ENCODE measurements at places on chromosomes 7 and 10.

DNA sequence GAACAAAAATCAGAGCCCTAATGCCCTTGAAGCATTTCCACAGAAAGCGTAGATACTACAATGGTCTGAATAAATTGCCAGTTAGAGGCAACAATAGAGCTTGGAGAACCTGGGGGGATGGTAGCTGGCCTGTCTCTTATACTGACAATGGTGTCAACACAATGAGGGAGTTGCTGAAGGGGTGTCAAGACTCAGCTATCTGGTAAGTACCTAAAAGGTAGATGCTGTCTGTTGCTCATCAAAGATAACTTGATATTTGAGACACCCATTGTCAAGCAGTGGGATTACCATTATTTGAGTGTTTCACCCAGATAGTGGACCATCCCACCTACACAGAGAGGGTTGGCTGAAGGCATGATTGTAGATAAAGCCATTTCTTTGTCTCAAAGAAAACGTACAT lies 72.8 kb downstream of the PDE1C start:
- no peak for DNase-seq

GRCh38 chr7:102721-103120 lies 89.7 kb upstream of the FAM20C start:
- DNase-seq = no peak

DNA sequence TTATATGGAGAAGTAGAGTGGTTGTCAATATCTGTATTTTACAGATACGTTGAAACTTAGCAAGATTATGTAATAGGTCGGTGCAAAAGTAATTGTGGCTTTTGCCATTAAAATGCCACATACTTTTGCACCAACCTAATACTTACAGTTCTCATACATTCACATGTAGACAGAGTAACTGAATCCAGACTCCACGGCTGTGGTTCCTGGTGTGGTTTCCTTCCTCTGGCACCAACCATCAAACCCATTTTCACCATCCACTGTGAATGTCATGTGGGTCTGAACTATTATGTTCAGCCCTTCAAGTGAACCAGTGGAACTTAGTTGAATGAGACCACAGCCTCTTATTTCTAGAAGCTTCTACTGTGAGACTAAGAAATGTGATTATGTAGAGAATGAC lies 31.5 kb upstream of the SLIT1 start:
- DNase-seq = no peak

- no peak for DNase-seq
Observed at GRCh38 chr10:94093286-94093905, 99.7 kb downstream of the PLCE1 start.

- no peak for DNase-seq
Observed at GRCh38 chr10:129057856-129058663, 409.0 kb upstream of the MGMT start.

- DNase-seq = no peak
Observed at GRCh38 chr7:90596671-90597562, 796 bp downstream of the CDK14 start.

DNA sequence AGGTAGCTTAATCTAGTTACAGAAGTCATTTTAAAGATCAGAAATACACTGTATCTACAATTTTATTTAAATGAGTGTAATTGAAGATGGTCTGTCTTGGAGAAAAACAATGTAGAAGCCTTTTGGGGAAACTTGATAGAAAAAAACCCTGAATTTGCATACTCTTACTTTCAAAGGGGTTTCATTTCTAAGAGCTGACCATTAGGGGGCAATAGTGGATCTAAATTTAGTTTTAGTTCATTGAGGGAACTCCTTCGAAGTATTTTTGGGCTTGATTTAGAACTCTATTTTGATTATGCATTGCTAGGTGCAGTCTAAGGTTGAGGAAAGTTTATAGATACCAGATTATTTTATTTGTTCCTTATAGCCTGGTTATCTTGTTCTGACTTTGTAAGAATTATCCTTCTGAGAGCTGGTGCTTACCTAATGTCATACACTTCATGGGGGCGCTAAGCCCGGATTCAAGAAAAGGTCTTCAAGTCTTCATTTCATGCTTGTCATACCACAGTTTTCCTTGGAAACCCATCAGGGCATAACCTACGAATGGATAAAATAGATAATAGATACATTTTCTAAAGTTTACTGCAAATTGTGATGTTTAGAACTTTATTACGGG lies 69.1 kb upstream of the MXI1 start:
- DNase-seq = no peak

DNA sequence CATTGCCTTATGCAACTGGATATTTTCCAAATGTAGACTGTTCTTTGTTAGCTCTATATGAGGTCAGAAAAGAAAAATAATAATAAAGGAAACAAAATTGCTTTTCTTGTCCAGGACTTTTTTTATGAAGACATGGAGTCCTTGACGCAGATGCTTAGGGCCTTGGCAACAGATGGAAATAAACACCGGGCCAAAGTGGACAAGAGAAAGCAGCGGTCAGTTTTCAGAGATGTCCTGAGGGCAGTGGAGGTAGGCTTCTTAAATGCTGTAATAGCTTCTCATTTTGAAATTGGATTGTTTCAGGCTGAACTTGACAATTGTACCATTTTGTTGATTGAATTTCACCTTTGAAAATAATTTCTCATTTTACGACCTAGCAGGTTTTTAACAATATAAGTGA lies 12.9 kb upstream of the LSMEM1 start:
- DNase-seq = no peak

DNA sequence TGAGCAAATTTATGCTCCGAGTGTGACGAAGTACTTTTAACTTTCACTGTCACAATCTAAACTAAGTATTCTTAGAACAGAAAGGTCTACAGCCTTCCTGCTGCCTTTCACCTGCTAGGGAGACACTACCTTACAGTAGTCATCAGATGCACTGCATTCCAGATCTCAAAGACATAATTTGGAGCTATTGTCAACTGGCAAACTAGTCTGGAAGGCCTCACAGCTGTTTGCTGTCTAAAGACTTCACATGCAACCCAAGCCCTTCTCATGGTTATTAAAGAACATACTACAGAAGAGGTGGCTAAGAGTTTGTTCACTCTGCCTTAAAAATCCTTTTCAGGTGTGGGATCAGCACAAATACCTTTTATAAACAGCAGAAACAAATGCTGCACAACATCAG lies 91.8 kb upstream of the KCNIP2 start:
- no peak for DNase-seq

DNA sequence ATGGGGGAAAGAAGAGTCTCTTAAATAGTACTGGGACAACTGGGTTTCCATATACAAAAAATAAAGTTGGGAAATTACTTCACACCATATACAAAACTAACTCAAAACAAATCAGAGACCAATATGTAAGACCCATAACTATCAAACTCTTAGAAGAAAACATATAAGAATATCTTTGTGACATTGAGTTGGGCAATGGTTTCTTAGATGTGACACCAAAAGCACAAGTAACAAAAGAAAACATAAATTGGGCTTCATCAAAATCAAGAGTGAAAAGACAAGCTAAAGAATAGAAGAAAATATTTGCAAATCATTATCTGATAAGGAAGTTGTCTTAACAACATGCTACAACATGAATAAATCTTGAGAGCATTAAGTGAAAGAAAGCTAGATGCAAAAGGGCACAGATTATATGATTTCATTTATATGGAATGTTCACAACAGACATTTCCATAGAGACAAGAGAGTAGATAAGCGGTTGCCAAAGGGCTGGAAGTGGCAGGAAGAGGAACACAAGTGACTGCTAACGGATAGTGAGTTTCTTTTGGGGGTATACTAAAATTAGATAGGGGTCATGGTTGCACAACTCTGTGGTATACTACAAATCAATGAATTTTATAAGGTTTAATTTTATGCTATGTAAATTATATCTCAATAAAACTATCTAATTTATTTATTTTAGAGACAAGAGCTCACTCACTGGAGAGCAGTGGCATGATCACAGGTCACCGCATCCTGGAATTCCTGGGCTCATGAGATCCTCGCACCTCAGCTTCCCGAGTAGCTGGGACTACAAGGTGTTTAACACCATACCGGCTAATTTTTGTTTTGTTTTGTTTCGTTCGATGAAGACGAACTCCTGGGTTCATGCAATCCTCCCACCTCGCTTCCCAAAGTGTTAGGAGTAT lies 35.4 kb downstream of the JMJD1C start:
- no peak for DNase-seq

DNA sequence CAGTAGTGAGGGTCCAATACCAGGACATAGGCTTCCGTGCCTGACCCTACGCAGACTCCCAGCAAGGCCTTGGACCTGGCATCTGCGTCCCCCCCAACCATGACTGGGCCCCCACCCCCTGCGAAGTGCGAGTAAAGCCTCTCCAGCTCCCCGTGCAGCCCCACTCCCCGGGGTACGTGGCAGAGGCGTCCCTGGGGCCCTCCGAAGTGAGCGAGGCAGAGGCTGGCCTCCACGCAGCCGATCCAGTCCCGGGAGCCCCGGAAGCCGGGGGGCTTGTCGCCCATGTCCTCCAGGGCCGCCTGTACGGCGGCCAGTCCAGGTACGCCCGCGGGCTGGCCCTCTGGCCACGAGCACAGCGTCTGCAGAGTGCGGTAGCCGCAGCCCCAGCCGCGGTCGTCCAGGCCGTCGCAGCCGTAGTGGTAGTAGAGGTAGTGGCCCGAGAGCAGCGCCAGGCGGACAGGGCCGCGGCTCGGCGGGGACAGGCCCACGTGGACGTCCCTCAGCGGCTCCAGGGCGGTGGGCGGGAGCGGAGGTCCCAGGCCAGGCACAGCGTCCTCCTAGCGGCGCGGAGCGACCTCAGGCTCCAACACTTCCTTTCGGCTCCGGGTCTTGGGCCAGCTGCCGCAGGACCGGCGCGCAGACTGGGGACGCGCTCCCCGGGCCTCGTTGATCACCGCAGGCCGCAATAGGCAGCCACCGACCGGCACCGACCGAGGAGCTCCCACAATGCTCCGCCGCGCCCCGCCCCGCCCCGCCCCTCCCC lies at the start of gene UFSP1:
Gene UFSP1, minus strand, starts transcription at position 728 of the 763 bp plus-strand sequence. Its CDS starts 444 bp downstream, at position 284.
- DNase-seq = no peak

DNA sequence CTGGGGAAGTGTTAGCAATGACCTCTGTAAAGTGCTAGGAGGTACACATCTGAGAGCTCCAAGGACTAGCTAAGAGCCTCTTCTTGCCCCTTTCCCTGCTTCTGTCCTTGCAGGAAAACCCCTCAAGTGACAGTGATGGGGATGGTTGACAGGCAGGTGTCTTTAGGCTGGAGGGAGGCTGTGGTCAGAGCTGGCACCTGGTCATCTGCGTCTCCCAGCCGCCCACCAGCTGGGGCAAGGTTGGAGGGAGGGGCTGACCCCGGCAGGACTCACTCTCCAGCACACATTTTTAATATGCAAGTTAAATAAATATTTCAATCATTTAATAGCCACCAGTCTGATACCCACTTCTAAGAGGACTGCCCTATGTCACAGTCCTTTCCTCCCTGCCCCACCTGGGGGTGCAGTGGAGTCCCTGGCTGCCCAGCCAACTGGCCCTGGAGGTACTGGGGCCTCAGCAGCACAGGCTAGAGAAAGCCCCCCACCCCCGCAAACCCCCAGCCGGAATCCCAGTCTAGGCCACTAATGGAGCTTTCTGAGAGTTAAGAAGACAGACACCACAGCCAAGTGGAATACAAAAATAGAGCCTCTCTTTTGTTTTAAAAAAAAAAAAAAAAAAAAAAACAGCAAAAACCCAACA lies 6.3 kb downstream of the FGF8 start:
- no peak for DNase-seq

DNA sequence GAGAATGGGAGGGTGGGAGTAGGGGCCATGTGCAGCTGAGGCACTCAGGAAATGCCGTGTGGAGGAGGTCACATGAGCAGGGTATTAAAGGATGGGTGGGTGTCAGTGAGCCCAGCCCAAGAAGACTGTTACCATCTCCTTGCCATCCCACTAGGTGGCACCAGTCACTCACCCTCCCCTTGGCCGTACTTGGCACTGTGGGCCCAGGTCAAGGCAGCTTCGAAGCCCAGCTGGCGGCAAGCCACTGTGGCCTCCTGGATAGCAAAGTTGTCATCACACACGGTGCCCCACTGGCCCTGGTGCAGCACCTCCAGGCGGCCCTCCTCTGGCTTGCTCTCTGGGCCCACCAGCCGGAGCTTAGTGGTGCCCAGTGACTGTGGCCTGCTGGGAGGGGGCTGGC lies 5.4 kb downstream of the LOXL4 start:
- no peak for DNase-seq

GRCh38 chr7:76267107-76267893 lies 35.2 kb upstream of the HSPB1 start:
- no peak for DNase-seq

- DNase-seq = no peak
Observed at GRCh38 chr10:126131341-126131740, 235.0 kb downstream of the FANK1 start.

DNA sequence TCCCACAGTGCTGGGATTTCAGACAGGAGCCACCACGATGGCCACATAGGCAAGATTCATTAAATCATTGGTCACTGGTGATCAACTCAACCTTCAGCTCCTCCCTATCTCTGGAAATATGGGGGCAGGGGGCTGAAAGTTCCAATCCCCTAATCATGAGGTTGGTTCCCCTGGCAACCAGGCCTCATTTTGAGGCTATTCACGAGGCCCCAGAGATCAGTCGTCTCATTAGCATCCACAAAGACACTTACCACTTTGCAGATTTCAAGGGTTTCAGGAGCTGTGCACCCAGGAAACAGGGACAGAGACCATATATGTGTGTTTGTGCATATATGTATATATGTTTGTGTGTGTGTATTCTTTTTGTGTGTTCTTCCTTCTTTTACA lies 7.7 kb upstream of the GUSB start:
- no peak for DNase-seq

- DNase-seq = no peak
Observed at GRCh38 chr10:123645615-123646014, 20.5 kb upstream of the GPR26 start.

DNA sequence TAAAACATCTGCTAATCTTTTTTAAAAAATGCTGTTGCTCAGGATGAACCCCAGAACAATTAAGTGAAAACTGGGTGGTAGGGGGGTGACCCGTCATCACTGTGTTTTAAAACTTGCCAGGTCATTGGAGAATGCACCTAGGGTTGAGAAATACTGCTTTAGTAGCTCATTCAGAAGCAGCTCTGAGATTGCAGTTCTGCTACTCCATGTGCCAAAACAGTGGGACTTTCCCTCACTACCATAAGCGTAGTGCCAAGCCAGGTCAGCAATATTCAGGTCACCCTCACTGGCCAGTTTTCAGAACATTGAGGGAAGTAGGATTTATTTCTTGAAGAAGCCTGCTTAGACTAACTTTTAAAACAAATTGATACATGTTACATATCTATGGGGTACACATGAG lies 5.2 kb downstream of the STEAP2 start:
- DNase-seq = no peak

DNA sequence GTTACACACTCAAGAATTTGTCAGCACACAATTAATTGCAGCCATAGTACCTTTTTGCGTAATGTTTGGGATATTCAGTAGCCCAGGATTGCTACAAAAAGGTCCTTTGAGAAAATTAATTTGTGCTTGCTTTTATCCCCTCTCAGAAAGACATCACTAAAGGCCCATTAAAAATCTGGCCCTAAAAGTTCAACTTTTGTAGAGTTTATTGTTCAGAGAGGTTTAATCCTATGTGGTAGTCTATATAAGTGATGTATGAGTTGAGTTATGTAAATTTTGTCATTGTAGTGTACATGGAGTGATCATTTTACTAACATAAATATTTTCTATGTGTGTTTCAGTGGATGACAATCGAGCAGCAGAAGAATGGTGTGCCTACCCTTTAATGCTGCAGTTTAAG lies 126.0 kb downstream of the LCOR start:
- DNase-seq = no peak

GRCh38 chr10:113689574-113689973 lies 9.9 kb downstream of the CASP7 start:
- DNase-seq = no peak

All from GM12891 (cell line).